ENCODE measurements at places on chromosomes 2 and 18. TPM values are rescaled to one million over a fixed set of nuclear protein-coding genes. Genes with fewer than 3 reads are reported as not detected.

GRCh38 chr2:98903767-98904485, 32.1 kb downstream of the CRACDL start:
- no peak for DNase-seq

DNA sequence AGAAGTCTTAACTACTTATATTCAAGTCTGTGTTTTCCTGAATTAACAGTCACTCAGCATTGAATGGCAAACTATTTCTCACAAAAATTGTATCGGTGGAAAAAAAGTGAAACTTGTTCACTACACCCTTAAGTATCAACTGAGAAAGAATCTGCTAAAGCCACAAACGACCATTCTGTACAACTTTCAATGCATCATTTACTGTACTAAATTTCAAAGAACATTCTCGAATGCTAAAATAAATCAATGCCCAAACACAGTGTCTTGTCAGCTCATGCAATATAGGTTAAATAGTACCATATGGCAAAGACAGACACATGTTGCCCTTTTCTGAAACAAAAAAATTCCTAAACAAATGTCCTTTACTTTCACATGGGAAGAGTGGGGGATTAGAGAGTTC, 9.0 kb downstream of the ZNF516 start:
- no peak for DNase-seq

Gene TMEM163
- 0.57 TPM for polyA plus RNA-seq

DNA sequence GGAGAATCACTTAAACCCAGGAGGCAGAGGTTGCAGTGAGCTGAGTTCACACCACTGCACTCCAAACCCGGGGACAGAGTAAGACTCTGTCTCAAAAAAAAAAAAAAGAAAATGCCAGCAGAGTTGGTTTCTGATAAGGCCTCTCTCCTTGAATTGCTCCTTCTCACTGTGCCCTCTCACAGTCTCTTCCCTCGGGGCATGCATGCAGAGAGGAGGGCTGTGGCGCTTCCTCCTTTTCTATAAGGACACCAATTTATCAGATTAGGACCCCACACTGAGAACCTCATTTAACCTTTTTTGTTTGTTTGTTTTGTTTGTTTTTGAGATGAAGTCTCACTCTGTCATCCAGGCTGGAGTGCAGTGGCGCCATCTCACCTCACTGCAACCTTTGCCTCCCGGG, 110.5 kb downstream of the ZFP36L2 start:
- DNase-seq, result no peak

DNA sequence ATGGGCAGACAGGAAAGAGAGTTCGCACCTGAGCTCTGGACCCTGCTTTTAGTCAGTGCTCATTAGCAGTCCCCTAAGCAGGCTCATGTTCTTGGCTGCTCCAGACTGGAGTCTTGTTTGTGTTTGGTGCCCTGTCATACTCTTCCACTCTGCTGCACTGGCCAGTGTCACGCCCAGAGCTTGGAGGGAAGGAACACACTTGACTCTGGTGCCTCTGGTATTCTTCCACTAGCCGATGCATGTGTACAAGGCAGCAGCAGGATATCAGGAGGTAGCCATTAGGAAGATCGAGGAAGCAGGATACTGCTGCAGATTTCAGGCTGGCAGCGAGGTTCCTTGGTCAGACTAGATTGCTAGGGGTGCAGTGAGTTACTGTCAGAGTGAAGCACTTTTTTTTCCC, 81.4 kb upstream of the B3GNT2 start:
- no peak for DNase-seq

GRCh38 chr2:204312105-204312504, 233.2 kb upstream of the PARD3B start:
- DNase-seq, result no peak

Gene CAPN14
- not detected for polyA plus RNA-seq

- no peak for DNase-seq
These were observed 58.5 kb downstream of the NCKAP5 start for GRCh38 chr2:133509777-133510176.

Gene FSHR
- polyA plus RNA-seq, result not detected

GRCh38 chr2:86193901-86194567, 1.2 kb downstream of the IMMT start:
- peak; percentile 27 for DNase-seq

GRCh38 chr18:57657542-57657941, 35.9 kb upstream of the NARS1 start:
- no peak for DNase-seq

DNA sequence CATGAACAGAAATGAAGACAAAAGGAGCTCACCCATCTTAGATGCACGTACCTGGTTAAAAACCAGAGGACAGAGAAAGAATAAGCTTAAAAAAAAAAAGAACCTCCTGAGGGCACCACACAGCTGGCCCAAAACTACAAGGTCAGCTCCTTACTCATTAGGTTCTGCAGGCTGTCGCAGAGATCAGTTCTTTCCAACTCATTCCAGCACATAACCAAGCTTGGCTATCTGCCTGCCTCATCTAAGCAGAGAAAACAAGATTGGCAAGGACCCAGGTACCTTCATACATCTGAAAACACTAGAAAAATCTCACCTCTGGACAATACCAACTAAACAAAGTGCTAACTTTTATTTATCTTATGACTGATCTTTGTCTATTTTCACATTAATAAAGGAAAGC, 89.9 kb downstream of the NOL10 start:
- DNase-seq, result no peak

- DNase-seq, result no peak
These were observed 15.0 kb upstream of the TANC1 start for GRCh38 chr2:158953454-158953853.

Gene NOP58
- polyA plus RNA-seq, result 42.2 TPM

DNA sequence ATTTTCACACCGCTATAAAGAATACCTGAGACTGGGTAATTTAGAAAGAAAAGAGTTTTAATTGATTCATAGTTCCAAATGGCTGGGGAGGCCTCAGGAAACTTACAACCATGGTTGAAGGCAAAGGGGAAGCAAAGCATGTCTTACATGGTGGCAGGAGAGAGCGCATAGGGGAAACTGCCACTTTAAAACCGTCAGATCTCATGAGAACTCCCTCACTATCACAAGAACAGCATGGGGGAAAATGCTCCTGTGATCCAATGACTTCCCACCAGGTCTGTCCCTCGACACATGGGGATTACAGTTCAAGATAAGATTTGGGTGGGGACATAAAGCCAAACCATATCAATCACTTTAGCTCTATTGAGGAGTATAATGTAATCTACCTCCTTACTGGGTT, 53.5 kb downstream of the ABCB11 start:
- DNase-seq, result no peak

GRCh38 chr2:42268528-42269151, 92.4 kb downstream of the COX7A2L start:
- DNase-seq, result no peak

- DNase-seq, result no peak
These were observed 80.6 kb upstream of the EML6 start for GRCh38 chr2:54642677-54643430.

DNA sequence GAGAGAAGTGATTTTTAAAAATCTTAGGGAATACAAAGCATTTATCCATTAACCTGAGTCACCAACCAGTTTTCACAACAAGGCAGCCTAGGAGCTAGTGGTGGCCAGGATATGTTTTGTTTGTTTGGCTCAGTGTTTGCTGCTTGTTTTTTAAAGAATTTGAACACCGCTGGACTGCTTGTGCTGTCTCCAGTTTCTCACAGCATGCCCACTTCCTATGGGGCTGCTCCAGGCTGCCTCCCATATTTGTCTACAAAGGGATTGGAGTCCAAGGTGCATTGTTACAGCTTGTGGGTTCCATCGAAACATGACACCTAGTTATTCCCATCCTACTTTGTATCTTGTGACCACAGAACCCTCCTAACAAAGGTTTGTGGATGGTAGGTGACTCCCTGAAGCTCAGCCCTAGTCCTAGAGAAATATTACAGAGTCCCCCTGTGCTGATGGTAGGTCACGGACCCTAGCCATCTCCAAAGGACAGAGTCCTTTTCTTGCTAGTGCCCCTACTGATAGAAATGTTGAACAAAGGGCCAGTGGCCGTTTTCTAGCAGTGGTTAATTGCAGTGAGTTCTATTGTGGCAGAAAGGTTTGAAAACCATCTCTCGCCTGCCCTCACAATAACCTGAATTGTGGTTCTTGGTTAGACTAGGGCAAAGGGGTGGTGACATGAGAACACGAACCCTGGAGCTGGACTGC, 23.2 kb downstream of the GPR39 start:
- DNase-seq, result peak; percentile 57

DNA sequence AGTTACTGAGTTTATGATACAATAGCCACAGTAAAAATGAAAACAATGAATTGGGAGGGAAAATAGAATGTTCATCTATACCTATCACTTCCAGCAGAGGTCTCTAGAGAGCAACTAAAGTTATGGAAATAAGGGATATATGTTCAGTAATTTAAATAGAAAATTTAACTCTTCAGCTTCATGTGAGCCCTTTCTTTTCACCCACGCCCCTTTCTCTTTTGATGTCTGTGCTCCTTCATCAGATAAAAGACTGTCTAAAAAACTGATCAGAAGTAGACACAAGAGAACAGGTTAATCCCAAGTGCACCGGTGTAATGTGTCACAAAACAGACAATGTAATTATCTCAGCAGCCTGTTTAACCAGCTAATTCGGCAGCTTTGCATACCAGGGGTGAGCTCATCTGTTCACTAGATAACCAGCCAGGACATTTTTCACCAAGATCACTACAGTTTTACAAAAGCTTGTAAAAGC, 238.5 kb upstream of the ERBB4 start:
- DNase-seq, result peak; percentile 19

Gene AAMP
- polyA plus RNA-seq, result 119 TPM

GRCh38 chr2:233349005-233349998, 5.0 kb upstream of the DGKD start:
- peak; percentile 47 for DNase-seq

GRCh38 chr18:54830866-54831265, 2.6 kb downstream of the RAB27B start:
- no peak for DNase-seq

DNA sequence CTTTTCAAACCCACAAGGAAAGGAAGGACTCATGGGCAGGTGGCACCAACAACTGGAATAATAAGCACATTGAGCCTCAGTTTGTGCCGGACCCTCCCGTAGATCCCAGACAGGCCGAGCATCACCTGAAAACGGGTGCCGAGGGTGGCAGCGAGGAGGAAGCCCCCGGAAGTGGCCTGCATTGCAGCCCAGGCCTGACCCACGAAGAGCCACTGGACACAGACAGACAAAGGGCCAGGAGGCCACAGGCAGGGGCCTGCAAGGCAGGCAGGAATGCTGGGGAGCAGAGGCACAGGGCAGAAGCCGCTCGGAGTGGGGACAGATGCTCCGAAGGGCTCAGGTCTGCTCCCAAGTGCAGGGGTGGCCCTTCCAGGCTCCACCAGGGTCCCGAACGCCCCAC, 31.7 kb downstream of the MTERF4 start:
- DNase-seq, result no peak

Gene ACADL
- not detected for polyA plus RNA-seq

Gene HNMT
- 22.8 TPM for polyA plus RNA-seq

- no peak for DNase-seq
These were observed 15.6 kb upstream of the ASAP2 start for GRCh38 chr2:9191041-9191481.

DNA sequence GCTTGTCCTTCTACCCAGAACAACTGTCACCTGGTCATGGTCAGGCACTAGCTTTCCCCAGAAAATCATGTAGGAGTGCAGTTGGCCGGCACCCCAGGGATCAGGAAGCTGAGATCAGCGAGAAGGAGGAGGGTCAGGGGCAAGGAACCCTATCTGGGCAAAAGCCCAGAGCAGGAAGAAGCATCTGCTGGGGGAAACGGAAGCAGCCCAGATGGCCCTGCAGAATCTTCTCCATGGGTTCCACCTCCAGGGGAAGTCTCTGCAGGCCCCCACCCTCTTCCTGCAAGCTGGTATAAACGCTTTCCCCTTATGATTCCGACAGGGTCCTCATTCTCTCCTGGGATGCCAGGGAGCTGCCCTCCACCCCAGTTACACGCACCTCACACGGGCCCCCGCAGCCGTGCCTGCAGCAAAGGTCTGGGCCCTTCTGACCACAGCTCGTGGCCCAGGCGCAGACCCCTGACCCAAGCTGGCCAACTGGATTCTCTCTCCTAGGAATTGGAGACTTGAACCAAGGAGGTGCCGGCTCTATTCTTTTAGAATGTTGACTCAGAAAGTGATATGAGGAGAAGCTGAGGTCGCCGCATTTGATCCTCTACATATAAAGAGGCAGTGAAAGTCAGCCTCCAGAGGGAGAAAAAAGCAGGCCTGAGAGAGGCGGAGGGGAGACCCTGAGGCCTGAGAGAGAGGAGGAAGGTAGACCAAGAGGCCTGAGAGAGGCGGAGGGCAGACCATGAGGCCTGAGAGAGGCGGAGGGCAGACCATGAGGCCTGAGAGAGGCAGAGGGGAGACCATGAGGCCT, 71.0 kb downstream of the STPG4 start:
- DNase-seq, result no peak

DNA sequence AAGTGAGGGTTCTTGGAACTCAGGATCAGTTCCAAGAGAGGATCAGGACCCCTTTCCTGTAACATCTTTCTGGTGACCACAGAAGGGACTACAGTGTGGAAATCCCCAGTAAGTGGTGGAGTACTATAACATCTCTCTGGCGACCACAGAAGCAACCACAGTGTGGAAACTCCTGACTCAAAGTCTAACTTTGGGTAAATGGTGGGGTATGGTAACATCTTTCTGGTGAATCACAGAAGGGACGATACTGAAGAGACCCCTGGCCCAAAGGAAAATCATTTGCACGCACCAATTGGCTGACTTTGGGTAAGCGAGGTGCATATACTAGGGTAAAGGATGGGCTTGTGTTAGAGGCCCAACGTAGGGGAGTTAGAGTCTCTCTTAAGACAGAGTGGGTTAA, 56.3 kb upstream of the GULP1 start:
- DNase-seq, result no peak

GRCh38 chr2:62091471-62091870, 104.4 kb upstream of the B3GNT2 start:
- DNase-seq, result no peak

DNA sequence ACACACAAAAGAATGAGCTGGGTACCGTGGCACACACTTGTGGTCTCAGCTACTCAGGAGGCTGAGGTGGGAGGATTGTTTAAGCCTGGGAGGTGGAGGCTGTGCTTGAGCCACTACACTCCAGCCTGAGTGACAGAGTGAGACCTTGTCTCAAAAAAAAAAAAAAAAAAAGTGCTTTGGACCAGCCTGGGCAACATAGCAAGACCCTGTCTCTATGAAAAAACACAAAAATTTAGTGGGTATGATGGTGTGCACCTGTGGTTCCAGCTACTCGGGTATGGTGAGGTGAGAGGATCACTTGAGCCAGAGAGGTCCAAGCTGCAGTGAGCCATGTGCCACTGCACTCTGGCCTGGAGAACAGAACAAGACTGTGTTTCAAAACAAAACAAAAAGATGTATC, 10.4 kb downstream of the ZNF512 start:
- DNase-seq, result no peak

DNA sequence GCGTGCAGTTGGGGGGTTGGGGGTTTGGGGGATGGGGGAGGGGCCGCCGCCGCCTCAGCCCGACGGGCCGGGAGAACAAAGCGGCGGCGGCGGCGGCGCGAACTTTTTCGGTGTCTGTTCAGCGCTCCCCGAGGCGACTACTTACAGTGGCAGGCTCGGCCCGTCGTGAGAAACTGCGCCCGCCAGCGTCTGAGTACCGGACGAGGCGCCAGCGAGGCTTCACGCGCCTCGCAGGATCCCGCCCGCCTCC, 172 bp downstream of the PRKD3 start:
- no peak for DNase-seq

All from small intestine (tissue), 16 donors.